NCI-H226 (cell line): ENCODE measurements at places on chromosomes 3 and 15.

GRCh38 chr3:42159706-42160472, 68.7 kb downstream of the TRAK1 start:
- peak; percentile 15 for DNase-seq

- DNase-seq, result no peak
Measured at GRCh38 chr3:172704001-172704400, 6.9 kb downstream of the NCEH1 start.

DNA sequence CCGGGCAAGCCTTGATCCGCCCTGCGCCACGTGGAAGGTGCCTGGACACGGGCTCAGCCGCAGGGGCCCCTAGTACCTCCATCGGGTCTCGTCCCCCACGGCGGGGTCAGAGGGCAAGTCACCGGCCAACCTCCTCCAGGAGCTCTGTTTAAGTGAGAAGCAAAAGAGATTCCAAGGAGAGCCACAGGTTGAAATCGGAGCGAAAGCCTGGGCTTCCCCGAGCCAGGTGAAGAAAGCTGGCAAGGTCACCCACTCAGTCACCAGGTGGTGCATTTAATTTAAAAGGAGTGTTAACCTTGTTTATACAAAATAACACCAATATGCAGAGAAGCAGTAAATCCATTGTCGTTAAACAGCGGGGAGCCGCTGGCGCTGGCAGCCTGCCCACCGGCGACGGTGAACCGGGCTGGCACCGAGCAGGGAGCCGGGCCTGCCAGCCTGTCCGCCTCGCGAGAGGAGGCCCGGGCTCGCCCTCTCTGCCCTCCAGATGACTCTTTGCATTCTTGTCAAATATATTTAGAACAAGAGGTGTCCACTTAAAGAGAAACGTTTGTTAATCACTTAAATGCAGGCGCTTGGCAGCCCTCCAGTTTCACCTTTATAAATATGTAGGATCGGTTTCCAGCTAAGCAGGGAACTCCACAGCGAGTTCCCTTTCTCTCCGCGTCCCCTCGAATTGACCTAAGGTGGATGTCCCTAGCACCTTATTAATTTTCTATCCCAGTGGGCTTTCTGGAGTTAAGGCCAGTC, 277.3 kb upstream of the NR2F2 start:
- DNase-seq, result no peak

DNA sequence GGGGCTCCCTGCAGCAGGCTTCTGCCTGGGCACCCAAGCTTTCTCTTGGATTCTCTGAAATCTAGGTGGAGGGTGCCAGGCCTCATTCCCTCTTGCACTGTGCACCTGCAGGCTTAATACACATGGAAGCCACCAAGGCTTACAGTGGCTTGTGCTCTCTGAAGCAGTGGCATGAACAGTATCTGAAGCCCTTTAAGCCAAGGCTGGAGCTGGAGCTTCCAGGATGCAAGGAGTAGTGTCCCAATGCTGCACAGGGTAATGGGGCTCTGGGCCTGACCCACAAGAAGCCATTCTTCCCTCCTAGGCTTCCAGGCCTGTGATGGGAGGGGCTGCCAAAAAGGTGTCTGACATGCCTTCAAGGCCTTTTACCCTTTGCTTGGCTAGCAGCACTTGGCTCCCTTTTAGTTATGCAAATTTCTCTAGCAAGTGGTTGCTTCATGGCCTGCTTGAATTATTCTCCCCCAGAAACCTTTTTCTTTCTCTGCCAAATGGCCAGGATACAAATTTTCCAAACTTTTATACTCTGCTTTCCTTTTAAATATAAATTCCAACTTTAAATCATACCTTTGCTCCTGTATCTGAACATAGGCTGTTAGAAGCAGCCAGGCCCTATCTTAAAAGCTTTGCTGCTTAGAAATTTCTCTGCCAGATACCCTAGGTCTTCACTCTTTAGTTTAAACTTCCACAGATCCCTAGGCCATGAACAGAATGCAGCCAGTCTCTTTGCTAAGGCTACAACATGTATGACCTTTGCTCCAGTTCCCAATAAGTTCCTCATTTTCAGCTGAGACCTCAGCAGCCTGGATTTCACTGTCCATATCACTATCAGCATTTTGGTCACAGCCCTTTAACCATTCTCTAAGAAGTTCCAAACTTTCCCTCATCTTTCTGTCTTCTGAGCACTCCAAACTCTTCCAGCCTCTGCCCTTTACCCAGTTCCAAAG, 201.1 kb upstream of the LRRFIP2 start:
- no peak for DNase-seq

GRCh38 chr15:71272932-71273331, 157.7 kb downstream of the THSD4 start:
- DNase-seq, result peak; percentile 12

GRCh38 chr3:9324944-9325343, 37.9 kb upstream of the THUMPD3 start:
- no peak for DNase-seq

DNA sequence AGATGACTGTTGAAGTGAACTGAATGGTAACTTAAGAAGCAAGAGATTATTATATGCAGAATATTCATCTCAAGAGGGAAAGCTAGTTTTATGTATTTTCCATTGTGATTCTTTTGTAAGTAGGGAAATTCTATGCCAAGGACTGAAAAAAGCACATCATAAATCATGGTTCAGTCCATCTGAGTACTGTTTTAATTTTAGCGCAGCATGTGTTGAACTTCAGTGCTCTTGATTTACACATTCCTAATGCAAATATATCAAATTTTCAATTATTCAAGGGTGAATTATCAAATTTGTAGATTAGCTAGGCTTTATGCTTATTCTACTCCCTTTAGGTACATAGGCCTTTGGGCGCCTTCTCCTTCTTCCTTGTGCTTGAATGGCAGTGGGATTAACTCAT, 50.3 kb upstream of the TCF12 start:
- no peak for DNase-seq

DNA sequence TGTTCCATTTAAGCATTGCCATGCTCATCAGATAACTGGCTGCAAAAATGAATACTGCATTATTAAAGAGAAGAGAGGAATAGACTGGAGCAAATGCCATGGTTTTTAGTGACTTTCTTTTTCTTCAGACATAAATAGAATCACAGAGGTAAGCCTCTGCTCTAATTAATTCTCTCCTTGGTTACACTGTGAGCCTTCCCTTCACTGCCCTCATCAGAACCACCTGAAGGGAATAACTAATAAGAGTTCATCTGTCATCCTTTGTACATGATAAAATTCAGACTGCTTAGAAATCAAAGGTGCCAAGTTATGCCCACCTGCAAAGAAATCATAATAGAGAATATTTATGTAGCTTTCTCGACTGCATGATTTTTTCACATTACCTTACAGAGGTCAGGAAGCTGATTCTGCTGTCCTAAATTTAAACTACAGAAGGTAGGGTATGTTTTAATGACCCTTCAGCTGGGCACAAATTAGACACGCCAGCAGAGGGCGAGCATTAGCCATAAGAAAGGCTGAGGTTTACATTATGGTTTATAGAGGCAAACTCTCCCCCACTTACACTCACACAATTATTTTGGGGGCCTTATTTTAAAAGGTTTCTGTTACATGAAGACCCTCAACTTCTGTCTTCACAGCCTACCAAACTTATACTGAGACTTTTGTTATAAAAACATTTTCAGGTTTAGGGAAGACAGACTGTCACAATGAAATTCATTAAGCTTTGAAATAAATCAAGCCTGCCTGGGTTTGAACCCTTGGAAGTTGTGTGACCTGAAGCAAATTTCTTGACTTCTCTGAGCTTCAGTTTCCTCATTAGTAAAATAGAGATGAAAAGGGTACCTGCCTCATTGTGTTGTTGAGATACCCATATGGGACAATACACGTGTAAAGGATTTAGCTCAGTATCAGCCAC, 15.3 kb upstream of the UNC13C start:
- no peak for DNase-seq

GRCh38 chr3:150107429-150108175, 136.9 kb upstream of the PFN2 start:
- no peak for DNase-seq
